ENCODE measurements at places on chromosomes 12 and 14.

- no peak for DNase-seq
These were observed 60.0 kb downstream of the ITPK1 start for GRCh38 chr14:93055651-93056115.

DNA sequence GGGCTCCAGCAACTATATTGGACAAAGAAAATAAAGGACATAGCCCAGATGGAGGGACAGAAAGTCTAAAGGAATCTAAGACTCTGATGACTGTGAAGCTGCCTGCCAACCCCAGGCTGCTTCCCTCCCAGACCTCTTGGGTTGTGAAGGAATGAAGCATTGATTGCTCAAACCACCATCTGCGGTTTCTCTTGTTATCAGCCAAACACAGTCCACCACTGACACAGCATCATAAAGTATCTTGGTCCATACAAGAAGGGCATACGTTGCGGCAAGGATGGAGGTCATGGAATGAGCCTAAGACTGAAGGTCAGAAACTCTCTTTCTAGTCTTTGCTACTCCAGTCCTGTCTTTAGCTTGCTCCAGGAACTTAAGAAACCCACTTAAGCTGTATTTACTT is 58.5 kb upstream of the PLXNC1 start:
- no peak for DNase-seq

DNA sequence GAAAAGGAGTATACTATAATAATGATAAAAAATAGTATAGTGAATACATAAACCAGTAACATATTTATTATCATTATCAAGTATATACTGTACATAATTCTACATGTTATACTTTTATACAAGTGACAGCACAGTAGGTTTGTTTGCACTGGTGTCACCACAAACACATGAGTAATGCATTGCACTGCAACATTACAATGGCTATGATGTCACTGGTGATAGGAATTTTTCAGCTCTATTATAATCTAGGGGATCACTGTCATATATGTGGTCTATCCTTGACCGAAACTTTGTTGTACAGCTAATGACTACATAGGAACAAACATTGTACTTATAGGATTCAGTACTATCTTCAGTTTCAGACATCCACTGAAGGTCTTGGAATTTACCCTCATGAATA is 165.8 kb upstream of the SYT1 start:
- DNase-seq = peak; percentile 46

GRCh38 chr12:56119361-56119796 is 1.3 kb downstream of the ZC3H10 start:
- DNase-seq = peak; percentile 92

GRCh38 chr14:75986439-75986765 is 839 bp downstream of the IFT43 start:
- no peak for DNase-seq

DNA sequence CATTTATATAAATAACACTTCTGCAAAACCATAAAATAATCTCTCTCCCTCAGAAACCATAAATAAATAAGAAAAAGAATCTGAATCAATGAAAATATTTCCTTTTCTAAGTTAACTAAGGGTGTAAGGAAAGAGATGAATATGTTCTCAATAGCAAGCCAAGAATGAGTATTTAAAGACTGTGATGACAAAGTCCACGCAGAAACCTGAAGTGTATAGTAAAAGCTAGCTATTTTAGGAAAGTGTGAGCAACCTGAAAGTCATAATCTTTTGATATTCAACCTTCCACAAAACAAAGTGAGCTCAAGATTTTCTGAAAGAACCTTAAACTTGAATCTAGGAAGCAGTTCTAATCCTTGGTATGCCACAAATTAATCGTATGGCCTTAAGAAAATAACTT is 15.9 kb downstream of the EIF2S3B start:
- DNase-seq = no peak

- no peak for DNase-seq
These were observed 19.0 kb downstream of the CORO1C start for GRCh38 chr12:108712165-108712924.

- no peak for DNase-seq
These were observed 53.8 kb downstream of the FZD10 start for GRCh38 chr12:130216031-130216430.

- no peak for DNase-seq
These were observed 770.7 kb downstream of the BCL11B start for GRCh38 chr14:98501335-98501734.

- no peak for DNase-seq
These were observed 187.1 kb downstream of the MON2 start for GRCh38 chr12:62653740-62654139.

- DNase-seq = no peak
These were observed 4.5 kb downstream of the FMNL3 start for GRCh38 chr12:49702676-49703215.

DNA sequence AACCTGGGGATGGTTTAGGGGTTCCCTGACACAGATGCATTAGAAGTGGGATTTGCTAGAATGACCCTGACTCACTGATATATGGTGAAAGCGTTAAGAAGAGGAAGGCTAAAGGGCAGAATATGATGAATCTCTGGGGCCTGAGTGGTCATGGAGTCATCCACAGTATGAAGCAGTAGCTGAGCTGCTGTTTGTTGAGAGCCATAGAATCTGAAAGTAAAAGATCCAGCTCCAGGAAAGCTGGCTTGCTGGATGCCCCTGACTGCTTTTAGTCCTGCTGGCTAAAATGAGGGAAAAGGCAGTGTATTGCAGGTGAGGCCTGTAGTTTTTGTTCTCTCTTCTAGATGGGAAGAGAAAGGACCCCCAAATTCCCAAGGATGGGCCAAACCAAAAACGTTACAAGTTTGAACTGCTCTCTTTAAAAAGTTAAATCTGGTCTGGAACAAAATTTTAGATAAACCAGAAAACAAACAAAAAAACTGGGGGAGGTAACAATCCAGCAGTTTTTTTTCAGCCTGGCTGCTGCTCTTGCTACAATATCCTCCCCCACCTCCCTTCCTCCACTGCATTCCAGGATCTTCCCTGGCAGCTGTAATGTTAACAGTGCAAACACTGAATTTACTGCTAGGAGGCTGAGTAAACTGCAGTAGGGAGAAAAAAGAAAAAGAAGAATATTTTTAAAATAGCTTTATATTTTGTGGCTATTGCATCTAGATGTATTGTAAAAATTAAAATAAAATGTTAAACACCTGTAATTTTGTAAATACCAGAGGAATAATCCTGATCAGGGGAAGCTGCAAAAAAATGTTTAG is 16.5 kb downstream of the SEL1L start:
- DNase-seq = peak; percentile 58

DNA sequence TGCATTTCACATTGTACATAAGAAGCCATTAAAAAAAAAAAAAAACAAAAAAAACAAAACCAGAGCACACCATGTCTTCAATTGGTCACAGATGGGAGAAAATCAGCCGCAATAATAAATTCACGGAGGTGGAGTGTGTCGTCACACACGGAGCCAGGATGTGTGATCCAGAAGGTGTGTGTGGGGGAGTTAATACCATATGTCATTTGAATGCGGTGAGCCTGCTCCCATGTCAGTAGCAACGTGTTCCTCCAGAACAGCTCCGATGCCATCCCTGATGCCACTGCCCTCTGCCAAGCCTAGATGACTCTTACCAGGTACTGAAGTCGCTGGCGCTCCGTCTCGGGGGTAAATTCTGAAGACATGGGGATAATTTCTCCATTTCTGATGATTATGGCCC is 197.8 kb downstream of the PPM1H start:
- no peak for DNase-seq

- peak; percentile 29 for DNase-seq
These were observed 182.3 kb downstream of the NPAS3 start for GRCh38 chr14:33120966-33121365.

GRCh38 chr12:57897286-57897974 is 43.9 kb upstream of the ATP23 start:
- DNase-seq = no peak

GRCh38 chr12:22318108-22318737 is 16.3 kb downstream of the ST8SIA1 start:
- no peak for DNase-seq

GRCh38 chr14:106613256-106613655 is 1086.9 kb downstream of the TMEM121 start:
- DNase-seq = no peak

DNA sequence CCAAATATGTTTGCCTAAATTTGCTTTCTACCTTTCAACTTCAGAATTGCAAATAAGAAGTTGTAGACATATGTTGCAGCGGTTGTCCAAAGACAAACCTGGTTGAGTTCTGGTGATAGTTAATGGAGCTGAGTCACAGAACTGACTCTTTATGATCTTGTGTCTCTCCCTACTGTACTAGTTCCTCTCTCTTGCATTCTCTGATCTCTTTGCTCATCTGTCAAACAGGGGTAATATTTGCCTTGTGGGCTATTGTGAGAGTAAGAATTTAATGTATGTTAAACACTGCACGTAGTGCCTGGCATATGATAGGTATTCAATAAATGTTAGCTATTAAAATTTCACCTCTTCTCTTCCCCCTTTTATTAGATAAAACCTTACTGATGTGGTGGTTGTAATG is 283.5 kb upstream of the RGS6 start:
- DNase-seq = no peak

DNA sequence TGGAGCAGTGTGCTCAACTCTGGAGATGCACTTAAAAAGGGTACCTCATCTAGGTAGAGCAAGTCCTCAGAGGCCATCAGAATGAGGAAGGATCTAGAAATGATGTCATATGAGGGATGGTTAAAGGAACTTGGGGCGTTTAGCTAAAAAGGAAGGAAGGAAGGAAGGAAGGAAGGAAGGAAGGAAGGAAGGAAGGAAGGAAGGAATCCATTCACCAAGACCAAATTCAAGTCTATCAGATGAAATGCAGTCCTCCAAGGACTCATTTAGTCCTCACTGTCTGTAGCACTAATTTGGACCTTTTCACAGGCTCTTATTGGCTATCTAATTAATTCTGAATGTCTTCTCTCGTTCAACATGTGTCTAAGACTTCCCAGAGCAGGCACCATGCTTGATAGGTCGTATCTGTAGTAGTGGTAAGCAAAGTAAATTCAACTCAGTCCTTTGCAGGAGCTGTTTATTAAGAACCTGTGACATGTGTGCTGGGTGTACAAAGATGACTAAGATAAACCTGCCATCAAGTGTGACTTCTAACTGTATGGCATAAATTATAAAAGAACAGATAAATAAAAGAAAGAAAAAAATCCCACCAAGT is 63.5 kb downstream of the LLPH start:
- no peak for DNase-seq

- no peak for DNase-seq
These were observed 1.1 kb upstream of the INSM2 start for GRCh38 chr14:35532783-35533356.

DNA sequence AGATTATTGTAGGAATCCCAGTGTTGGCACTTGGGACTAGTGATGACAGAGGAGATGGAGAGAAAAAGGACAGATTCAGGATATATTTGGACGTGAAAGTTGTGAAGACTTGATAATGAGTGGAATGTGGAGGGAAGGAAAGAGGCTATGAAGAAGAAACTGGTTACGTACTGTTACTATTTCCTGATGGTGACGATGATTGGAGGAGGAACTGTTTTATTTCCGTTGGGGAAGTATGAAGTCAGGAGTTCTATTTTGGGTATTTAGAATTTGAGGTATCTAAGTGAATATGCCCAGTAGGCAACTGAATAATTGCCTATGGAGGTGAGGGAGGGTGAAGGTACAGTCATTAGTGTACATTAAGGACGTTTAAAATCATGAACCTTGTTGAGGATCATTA is 207.2 kb downstream of the TMTC2 start:
- DNase-seq = no peak

- peak; percentile 91 for DNase-seq
These were observed 58.8 kb downstream of the PIK3C2G start for GRCh38 chr12:18320036-18320617.

DNA sequence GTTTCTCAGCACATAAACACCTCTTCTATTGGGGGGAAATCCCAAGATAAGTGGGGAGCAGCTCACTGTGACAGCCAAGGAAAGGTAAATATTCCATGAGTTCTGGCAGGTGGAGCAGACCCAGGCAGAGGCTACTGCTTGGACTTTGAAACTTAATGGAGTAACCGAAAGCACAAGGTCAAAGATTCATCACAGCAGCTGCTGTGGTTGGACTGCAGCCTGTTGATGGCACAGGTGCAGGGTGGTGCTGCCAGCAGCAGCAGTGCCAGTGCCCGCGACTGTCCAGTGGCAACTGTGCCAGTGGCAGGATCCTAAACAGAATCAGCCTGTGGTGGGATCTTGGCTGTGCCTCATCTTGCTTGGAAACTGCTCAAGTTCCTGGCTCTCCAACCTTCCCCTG is 81.4 kb upstream of the ARID2 start:
- no peak for DNase-seq

DNA sequence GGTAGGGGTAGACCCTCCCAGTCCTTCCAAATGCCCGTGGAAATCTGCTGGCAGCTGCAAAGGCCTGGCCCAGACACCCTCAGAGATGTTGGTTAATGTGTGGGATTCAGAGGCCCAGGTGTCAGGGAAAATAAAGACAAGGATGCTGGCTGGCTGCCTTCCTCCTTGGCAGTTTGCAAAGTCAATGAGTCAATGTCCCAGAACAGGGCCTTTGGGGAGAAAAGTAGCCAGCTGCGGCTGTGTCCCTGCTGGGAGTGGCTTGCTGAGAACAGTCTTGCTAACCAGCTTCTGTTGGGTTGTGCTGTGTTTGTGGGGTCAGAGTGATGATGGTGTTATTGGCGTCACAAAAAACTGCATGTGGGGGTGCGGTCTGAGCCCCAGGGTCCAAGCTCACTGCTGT is 29.2 kb downstream of the GLRX5 start:
- no peak for DNase-seq

DNA sequence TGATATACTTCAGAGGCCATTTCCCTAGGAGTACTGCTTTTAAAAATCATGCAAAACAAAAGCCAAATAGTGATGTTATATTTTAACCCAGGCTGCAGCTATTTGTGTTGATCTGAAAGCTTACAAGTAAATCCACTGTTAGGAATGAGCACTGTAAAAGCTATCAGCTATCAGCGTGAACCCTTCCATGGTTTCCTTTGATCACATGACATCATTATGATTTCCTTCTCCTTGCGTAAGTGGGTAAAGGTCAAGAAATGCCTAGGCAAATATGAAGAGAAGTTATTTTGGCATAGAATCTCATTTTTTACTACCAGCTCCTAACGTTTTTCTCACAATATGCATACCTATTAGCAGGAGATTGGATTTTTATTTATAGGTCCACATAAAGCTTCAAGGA is 48.6 kb upstream of the CATSPERB start:
- peak; percentile 9 for DNase-seq

GRCh38 chr14:36383767-36384431 is 63.5 kb upstream of the MBIP start:
- no peak for DNase-seq
